ENCODE measurements at places on chromosomes 4 and X. TPM values are rescaled to one million over a fixed set of nuclear protein-coding genes. Genes with fewer than 3 reads are reported as not detected.

DNA sequence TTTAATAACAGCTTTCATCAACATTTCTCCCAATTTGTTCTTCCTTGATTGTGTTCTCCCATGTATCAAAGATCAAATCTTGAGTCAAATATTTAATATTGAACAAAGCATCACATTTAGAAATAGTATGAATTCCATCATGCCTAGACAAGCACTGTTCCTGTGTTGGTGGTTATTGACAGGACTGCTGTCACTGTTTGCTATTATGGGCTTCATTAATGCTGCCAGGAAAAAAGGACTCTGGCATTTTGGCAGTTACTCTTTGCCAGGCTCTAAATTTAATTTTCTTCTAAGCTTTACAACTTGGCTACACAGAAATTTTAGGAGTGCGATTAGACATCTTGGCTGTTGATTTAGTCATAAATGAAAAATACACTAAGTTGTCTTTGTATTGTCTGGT, 295.9 kb upstream of the NRK start:
- no peak for DNase-seq

GRCh38 chr4:126087101-126087500, 772.3 kb downstream of the FAT4 start:
- DNase-seq = no peak

DNA sequence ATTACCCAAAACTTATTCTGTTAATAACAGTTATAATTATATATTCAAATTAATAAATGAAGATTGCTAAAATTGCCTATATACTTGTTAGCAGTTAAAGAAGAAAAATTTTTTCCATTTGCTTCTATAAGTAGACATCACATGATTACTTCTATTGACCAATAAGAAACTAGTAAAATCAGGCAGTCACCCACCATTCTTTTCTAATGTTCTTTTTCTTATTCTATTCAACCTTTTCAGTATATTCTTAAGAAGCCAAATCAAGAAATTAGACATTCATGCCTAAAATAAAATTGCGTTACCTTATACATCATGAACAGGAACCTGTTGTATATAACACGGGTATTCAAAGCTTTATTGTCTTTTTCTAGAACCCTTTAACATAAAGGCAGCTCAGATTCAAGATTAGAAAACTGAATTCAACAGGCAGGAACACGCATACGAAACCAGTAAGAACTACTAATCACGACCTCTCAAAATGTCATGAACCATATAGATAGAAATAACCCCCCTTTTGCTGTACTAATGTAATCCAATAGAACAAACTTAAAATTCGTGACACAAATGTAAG, 568.1 kb upstream of the DIPK2B start:
- no peak for DNase-seq

DNA sequence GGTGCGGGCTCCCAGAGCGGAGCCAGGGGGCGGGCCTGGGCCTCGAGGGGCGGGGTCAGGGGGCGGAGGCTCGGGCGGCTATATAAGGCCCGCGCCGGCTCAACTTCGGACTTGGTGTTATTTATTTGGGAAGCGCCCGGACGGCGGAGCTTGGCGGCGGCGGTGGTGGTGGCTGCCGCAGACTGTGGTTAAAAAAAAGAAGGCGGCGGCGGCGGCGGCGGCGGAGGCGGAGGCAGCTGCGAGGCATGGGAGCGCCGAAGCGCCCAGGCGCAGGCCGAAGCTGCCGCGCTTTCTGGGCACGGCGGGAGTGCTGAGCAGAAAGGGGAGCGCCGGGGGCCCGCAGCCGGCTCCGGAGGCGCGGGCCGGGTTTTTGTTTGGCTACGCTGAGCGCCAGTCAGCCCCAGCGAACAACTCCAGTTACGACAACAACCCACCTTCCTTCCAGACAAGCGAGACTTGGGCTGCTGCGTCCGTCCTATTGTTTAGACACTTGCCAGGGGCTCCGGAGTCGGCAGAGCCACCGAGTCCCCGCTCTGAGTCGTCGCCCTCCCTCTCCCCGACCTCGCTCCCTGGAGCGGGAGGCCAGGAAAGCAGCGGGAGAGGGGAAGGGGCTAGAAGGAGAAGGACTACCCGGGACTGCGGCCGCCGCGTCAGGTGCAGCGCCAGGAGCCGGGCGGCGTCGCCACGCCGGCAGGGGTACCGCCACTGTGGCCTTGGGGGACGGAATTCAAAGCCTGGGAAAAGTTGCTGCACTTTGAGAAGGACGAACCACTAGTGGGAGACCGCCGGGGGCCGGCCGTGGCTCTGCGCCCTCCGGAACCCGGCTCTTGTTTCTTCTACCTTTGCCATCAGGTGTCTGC, at the start of gene SLIT2:
Gene SLIT2 (plus strand): TSS at position 110 of the 860 bp plus-strand sequence. CDS start 1,911 bp downstream, outside the sequence.
- peak; percentile 46 for DNase-seq

The MAGEE2 gene
- not detected for total RNA-seq

- no peak for DNase-seq
These were observed 2.9 kb downstream of the LAMTOR3 start for GRCh38 chr4:99891351-99891750.

The USP51 gene
- 2.2 TPM for total RNA-seq

DNA sequence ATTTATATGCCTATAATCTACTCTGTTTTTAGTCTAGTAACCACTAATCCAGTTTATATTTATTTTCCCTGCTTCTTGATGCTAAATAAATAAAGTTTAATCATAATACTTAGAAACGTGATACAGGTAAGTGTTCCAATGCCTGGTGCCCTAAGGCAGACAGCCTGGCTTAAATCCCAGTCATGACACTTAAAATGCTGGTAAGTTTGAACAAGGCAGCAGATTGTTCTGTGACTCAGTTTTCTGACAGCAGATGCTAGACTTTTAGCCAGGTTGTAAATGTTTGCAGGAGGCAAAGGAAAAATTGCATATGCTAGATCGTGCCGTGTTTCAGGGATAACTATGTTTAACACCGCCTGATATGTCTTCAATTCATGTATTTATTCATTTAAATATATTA, 2661.6 kb downstream of the PCDH7 start:
- DNase-seq = no peak

- no peak for DNase-seq
These were observed 89.0 kb downstream of the LUZP4 start for GRCh38 chrX:115378471-115378870.

- no peak for DNase-seq
These were observed 29.6 kb upstream of the PAGE1 start for GRCh38 chrX:49725401-49725800.

DNA sequence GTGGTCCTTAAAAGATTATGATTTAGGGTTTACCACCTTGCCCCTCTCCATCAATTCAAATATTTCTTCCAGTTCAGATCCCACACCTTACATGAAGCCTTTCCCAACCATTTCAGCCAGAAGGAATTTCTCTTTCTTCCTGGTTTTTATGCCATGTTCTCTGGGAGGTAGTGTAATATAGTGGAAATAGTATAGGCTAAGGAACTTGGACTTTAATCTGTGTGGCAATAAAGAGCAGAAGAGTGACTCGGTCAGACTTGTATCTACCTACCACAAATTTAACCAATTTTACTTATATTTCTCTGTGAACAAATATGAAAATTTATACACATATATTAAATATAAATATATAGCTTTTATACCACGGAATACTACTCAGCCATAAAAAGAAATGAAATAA, 18.4 kb upstream of the CISD2 start:
- no peak for DNase-seq

DNA sequence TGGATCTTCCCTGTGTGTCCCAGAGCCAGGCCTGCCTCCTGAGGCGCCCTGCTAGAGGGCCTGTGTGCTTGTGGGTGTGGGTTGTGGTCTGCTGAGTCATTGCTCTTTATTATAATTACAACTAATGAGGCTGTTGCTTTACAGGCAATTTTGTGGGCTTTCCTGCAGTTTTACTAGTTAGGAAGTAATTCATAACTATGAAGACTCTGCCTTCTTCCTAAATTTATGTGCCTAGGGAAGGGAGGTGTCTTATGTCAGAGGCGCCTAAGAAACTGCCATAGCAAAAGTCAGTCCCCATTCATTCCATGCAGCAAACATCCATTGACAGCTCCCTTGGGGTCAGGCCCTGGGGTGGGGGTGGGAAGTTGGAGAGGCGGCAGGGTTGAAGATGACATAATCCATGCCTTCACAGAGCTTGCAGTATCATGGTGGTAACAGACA, 359.2 kb downstream of the IDS start:
- no peak for DNase-seq

- DNase-seq = peak; percentile 9
These were observed 24.6 kb downstream of the VSIG4 start for GRCh38 chrX:66015152-66015831.

DNA sequence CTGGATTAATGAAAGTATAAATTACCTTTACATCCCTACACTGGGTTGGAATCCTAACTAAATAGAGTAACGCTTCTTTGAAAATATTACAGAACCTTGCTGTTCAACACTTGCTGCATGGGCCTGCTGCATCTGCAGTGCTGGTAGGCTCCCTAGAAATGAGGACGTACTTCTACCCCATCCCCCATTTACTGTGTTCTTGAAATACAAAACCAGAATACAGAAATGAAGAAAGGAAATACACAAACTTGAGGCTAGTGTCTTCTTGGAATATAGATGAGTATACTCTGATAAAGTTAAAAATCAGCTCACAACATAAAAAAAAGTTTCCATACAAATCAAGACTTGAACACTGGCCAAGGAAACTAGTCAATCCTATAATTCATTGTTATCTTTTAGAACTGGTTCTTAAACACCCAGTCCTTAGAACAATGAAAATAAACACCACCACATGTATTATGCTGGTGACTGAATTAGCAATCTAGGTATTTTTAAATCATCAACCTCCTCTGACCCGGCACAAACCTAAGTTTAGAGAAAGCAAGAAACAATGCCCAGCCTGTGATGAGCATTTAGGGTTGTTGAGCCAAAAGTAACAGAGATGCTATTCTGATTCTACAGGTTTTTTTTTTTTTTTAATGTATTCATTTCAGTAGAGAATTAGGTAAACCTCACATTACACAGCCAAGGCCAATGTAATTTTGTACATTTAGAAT, 49.7 kb downstream of the ATP8A1 start:
- no peak for DNase-seq

DNA sequence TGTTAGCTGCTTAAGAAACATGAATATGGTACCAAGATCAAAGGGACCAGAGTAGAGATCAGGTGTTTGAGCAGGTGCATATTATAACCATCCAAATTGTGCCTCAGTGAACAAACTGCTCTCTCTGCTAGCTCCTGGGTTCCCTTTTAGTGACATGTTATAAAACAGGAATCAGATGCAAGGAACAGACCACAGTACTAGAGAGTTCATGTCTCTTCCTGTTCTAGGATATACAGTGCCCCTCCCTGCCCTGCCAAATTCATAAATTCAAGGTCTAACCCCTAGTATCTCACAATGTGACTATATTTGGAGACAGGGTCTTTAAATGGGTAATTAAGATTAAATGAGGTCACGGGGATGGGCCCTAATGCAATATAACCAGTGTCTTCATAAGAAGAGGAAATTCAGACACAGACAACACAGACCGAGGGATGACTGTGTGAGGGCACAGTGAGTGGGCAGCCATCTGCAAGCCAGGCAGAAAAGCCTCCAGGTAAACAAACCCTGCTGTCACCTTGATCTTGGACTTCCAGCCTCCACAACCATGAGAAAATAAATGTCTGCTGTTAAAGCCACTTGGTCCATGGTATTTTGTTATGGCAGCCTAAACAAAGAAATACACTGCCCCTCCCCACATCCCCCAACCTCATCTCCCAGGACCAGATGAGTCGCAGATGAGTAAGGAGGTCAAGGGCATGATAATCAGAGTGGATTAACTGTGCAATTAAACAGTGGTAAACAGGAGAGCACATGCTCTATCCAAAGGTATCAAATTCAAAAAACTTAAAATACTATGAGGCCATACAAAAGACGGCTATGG, 82.5 kb downstream of the RBM47 start:
- no peak for DNase-seq

DNA sequence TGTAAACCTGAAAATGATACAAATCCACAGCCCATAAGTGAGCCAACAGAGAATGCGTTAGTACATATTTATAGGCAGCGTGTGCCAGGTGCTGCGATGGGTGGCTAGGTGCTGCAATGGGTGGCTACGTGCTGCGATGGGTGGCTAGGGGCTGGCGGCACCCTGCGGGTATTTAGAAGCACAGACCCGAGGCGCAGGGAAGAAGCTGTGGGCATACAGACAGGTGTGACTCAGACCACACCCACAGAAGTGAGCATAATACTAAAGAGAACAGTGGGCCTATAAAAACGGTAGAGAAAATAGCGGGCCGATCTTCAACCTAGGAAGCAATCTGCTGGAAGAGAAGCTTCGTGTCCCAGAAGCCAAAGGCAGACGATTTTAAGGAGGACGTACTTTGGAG, 81.1 kb downstream of the FAT1 start:
- no peak for DNase-seq

The HMX1 gene
- not detected for total RNA-seq

DNA sequence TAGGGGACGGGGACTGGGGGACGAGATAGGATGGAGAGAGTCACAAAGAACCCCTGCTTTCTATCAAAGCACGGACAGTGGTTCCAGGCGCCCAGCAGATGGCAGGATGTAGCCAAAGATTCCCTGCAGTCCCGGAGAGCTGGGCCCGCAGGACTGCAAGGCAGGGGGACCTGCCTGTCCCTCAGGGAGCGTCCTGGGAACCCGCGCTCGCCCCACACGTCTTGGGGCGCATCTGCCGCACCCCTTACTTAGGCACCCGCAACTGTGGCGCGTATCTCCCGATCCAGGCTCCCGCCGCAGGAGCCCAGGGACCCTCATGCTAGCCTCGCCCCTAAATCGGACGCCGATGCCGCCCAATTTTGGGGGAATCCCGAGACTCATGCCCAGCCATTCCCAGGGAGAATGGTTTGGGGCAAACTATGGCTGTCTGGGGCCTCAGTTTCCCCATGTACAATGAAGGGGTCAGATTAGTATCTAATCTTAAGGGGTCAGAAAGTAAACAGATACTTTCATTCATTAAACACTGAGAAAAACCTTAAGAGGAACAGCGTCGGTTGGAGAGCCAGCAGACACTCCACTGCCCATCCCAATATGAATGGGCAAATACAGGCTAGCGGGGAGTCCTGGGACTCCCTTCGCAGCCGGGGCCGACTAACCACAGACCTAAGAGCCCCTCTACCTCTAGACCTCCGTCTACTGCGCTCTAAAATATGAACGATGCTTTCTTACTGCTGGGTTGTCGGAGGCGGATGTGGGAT, 581 bp upstream of the STK32B start:
- peak; percentile 42 for DNase-seq

GRCh38 chr4:112341033-112341432, 43.9 kb downstream of the ALPK1 start:
- no peak for DNase-seq

The QRFPR gene
- total RNA-seq = not detected

- no peak for DNase-seq
These were observed 51.8 kb downstream of the TMPRSS11E start for GRCh38 chr4:68499021-68499420.

GRCh38 chrX:103503853-103504207, 15.5 kb downstream of the RAB40A start:
- DNase-seq = no peak

Data from activated T-cell treated with anti-CD3 and anti-CD28 coated beads, Interleukin-2, amount 50 U/mL, for 72 hours (primary cell).